CD4-positive, CD25-positive, alpha-beta regulatory T cell (primary cell): ENCODE measurements at places on chromosomes 3 and 15.

GRCh38 chr3:143840636-143841035, 7.6 kb downstream of the SLC9A9 start:
- no peak for DNase-seq

DNA sequence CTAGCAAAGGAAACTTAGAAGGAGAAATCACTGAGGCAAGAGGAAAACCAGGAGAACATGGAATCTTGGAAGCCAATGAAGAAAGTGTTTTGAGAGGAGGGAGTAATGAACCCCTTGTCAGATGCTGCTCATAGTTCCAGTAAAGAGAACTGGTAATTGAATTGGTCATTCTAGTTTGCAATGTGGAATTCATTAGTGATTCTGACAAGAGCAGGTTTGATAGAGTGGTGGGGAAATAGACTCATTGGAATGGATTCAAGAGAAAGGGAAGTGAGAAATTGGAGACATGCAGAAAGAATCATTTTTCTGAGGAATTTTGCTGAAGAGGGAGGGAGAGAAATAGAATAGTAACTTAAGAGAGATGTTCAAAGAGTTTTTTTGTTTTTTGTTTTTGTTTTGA, 21.0 kb downstream of the GLCE start:
- DNase-seq, result no peak

DNA sequence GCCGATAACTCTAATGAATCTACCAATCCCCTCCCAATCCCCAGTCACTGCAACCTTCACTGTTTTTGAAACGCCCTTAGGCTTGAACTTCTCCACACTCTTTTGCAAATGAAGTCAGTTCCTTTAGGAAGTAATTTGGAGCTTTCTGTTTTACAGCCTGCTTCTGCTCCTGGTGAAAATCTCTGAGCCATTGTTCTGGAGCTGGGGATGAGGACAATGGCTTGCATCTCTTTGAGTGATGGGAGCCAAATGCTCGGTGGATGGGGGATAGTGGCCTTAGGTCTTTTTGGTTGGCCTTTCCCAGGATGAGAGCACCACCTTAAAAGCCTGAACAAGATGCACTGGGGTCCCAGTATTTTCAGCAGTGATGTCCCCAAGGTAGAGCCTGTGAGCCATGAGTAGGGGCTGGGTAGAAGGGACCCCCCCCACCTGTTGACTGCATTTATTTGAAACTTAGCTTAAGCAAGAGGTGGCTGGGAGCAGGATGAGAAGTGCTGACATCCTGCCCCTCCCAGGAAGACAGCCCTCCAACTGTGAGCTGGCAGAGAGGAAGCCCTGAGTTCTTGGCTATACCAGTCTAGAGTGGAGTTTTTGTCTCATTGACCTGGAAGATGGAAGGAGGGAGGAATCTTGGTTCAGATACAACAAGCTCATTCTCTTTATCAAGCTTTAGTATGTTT, 7.6 kb upstream of the MYO5C start:
- no peak for DNase-seq

DNA sequence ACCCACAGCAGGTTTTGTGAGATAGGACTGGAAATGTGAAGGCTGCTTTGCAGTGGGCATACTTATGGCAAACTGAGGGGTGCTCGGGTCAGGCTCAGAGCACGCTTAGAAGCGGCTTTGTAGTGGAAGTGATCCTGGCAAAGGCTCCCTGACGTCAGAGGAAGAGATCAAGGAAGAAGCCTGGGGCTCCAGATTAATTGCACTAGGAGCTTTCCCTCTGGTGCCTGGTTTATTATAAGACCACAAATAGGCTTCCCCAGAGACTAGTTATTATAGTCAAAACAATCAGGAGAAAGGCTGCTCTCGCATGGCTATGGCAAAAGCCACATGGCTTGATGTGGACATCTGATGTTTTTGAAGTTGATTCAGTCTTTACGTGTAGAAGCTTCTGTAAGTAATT, 515.1 kb downstream of the GABRG3 start:
- DNase-seq, result no peak

DNA sequence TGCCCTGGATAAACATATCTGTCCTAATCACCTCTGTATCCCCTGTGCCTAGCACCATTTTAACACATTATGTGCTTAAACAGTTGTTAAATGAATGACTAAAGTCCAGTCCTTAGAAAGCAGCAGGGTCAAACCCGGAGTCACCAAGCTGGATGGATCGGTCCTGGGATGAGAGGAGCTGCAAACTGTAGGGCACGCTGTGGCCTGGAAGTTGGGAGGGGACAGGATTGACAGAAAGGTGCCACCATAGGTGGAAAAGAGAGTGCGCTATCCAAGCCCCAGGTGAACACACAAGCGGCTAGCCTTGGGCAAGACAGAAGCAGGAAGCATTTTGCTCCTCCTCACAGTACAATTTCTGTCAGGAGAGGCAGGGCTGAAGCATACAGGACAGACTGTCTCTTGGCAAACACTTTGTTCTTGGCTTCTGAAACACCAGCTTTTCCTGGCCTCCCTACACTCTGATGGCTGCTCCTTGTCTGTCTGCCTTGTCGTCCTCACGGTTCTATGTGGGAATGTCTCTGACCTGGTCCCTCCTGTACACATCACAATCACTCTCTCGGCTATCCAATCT, 48.4 kb upstream of the KY start:
- DNase-seq, result no peak

GRCh38 chr15:44542596-44542995, 5.6 kb downstream of the EIF3J start:
- DNase-seq, result no peak

DNA sequence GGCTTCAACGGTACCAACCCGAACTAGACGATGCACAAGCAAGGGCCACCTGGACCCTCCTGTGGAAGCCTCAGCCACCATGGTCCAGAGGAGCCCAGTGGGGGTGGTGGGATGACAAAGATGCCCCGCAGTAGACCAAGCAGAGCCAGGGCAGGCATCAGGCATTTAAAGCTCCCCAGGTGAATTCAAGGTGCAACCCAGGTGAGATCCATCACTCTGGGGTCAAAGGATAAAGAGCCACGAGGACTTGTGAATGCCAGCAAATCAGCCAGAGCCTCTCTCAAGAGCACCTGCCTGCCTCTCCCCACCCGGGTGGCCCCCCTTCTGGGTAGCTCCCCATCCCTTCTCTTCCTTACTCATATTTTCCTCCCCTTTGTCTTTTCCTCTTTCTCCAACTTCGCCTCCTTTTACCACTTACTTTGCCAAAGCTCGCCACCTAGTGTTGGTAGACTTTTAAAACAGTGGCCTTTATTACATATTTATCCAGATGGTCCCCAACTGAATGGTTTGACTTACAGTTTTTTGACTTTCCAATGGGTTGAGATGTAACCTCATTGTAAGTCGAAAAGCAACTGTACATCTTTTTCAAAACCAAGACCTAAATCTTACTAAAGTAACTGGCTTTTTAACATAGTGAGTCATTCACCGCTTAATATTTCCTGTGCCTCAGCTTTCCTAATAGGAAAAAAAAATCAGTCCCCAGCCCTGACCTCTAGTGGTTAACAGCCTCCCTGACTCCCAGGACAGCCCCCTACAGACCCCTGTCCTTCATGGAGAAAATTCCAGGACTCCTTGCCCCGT, 18.8 kb downstream of the PLA2G4F start:
- DNase-seq, result no peak

- DNase-seq, result peak; percentile 74
Observed at GRCh38 chr3:10263646-10264363, 15.5 kb downstream of the TATDN2 start.

DNA sequence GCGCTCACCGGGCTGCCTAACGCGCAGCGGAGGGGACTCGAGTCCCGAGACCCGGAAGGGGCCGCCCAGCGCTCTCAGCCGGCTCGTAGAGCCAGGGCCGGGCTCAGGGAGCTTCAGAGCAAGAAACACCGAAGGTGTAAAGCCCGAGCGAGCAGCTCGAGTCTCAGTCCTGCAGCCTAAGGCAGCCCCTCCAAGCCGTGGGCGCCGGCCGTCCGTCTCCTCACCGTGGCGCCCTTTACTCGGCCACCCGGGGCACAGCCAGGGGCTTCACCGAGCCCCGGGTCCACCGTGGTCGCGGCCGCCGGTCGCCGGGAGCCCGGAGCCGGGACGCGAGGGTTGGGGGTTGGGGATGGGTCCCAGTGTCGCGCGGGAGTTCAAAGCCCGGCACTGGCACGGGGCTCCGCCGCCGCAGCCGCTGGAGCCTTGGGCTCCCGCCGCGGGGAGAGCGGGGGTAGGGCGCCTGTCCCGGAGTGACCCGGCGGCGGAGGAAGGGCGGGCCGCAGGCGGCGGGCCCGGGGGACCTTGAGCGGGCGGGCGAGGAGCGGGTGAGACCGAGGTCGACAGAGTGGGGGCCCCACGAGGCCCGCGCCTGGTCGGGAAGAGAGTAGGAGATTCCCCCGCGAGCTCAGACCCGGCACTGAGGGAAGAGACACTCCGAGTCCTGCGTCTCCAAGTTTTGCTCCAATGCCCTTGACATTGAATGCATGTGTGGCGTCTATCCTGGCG, 26.9 kb upstream of the THRB start:
- DNase-seq, result no peak

DNA sequence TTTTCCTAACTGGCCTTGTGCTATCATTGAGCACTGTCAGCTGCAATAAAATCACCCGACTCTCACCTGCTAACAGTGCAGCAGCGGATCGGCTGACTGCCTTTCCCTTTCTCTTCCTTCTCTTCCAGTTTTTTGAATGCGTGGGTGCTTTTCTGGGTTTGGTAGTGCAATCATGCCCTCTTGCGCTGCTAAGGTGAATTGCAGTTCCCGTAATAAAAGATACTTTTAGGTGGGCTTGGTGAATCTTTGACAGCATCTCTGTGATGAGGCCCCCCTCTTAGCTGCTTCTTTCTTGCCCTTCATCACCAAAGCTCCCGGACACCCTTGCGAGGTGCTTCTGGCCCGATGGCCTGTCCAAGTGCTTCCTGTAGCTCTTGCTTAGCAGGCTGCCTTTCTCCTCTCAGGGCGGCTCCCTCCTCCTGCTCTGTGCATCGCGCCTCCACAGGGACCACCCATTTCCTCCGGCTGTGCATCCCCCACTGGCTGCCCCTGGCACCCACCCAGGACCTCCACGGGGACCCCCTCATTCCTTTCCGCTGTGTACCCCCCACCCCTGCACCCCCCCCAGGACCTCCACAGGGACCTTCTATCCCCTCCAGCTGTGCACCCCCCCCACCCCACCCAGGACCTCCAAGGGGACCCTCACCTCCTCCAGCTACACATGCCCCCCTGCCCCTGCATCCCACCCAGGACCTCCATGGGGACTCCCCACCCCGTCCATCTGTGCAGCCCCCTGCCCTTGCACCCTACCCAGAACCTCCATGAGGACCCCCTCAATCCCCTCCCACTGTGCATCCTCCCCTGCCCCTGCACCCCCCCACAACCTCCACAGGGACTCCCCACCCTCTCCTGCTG, 50.8 kb upstream of the RPL32 start:
- DNase-seq, result peak; percentile 48

- no peak for DNase-seq
Observed at GRCh38 chr3:69907554-69907953, 92.0 kb upstream of the SAMMSON start.

GRCh38 chr3:29537889-29538609, 257.2 kb downstream of the RBMS3 start:
- no peak for DNase-seq

- no peak for DNase-seq
Observed at GRCh38 chr3:33030246-33030645, 66.7 kb downstream of the GLB1 start.

- DNase-seq, result no peak
Observed at GRCh38 chr3:22156868-22157267, 405.9 kb upstream of the ZNF385D start.
